ENCODE measurements at places on chromosomes 6 and 20. TPM values are rescaled to one million over a fixed set of nuclear protein-coding genes. Genes with fewer than 3 reads are reported as not detected.

DNA sequence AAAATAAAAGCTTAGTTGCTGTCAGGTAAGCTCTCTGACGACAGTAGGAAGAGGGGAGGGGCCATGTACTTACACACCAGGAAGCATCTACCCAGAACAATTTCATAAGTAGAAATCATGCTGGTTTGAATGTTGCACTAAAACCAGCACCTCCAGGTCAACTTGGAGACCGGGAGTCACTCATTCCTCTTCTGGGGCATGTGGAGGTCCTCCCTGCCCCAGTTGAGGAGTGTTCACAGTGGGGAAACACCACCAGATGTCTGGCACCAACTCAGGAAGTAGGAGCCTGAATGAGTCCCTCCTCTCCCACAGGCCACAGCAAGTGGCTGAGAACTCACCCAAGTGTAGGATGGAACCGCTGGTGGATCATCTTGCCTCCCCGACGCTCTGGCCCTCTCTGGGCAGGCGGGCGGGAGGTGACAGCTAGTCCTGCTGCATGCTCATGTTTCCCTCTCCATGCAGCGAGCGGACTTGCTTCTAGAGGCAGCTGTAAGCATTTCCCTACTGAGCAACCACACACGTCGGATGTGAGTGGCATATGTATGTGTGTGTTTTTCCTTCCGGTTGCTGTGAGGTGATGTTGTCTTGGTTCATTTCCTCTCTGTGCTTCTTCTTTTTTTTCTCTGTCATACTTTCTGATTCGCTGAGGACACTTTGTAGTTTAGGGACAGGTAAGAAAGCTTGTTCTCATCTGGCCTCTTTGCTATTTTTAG, 149.5 kb upstream of the NEDD9 start:
- DNase-seq = no peak

GRCh38 chr20:43751167-43752050, 24.6 kb upstream of the GTSF1L start:
- DNase-seq = no peak

The COL9A3 gene
- total RNA-seq = 37.1 TPM

DNA sequence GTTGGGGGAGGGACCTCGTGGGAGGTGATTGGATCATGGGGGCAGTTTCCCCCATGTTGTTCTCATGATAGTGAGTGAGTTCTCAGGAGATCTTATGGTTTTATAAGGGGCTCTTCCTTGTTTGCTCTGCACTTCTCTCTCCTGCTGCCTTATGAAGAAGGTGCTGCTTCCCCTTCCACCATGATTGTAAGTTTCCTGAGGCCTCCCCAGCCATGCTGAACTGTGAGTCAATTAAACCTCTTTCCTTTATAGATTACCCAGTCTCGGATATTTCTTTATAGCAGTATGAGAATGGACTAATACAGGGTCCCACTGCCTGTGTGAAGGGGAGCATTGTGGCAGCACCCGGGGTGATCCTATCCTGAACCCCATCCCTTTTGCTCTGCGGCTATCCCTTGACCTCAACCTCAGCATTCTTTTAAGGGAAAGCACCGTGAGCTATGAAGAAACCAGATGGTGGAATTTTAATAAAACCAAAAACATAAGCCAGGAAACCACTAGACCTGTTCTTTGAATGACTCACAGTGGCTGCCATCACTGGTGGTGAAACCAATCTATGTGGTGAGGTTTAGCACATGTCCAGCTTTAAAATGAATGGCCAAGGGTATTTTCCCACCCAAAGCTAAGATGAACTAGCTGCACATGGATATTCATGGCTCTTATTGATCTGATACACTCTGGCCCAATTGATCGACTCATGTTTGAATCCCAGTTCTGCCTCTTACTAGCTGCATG, 62.2 kb downstream of the ZDHHC14 start:
- DNase-seq = no peak

- DNase-seq = no peak
Measured at GRCh38 chr20:63205896-63206295, 10.0 kb downstream of the YTHDF1 start.

- DNase-seq = no peak
Measured at GRCh38 chr20:64000906-64001305, 20.0 kb downstream of the PRPF6 start.

The OR2B6 gene
- not detected for total RNA-seq

The C20orf96 gene
- total RNA-seq = not detected

The AVP gene
- total RNA-seq = not detected

GRCh38 chr6:90538278-90539046, 48.4 kb downstream of the MAP3K7 start:
- DNase-seq = peak; percentile 89

GRCh38 chr6:157527471-157527907, 146.5 kb downstream of the ZDHHC14 start:
- peak; percentile 32 for DNase-seq

- no peak for DNase-seq
Measured at GRCh38 chr6:130943738-130944137, 116.5 kb downstream of the SMLR1 start.

- no peak for DNase-seq
Measured at GRCh38 chr6:11727998-11728961, 50.3 kb downstream of the ADTRP start.

- DNase-seq = no peak
Measured at GRCh38 chr6:164163239-164163638, 748.7 kb downstream of the QKI start.
